ENCODE measurements at places on chromosomes 13 and 19.
A peak's percentile ranks its signal among the peaks of the same experiment; 100 is the strongest.

DNA sequence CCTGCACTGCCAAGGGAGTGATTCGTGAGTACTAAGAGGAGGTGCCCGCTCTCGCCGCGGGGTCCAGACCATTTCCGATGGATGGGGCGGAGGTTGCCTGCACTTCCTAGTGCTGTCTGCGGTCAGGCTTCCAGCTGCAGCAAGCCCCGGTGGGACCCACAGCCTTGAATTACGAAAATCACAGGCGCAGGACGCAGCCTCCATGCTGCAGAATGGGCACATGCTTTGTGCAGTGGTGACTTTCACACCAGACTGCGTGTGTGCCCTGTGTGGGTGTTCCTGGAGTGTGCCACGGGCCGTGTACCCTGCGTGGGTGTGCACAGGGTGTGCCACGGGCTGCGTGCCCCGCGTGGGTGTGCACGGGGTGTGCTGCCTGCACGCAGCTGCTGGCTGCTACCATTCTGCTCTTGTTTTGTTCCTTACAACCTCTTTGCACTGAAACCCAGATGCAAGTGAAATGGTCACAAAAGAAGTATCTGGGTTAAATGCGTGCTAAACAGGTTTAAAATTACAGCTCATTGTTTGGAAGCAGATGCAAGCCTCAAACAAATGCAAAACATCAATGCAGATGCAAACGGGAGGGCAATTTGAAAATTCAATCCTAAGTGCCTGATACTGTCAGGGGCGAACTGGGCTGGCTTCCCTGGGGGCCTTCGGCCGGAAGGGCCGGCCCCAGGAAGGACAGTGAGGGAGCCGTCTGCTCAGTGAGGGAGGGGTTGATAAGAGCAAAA, 221.2 kb upstream of the SOX1 start:
- no peak for DNase-seq

- DNase-seq = no peak
These were observed 16.1 kb downstream of the ZNF446 start for GRCh38 chr19:58492265-58492664.

- DNase-seq = no peak
These were observed 13.6 kb downstream of the POLR2E start for GRCh38 chr19:1081301-1082164.

DNA sequence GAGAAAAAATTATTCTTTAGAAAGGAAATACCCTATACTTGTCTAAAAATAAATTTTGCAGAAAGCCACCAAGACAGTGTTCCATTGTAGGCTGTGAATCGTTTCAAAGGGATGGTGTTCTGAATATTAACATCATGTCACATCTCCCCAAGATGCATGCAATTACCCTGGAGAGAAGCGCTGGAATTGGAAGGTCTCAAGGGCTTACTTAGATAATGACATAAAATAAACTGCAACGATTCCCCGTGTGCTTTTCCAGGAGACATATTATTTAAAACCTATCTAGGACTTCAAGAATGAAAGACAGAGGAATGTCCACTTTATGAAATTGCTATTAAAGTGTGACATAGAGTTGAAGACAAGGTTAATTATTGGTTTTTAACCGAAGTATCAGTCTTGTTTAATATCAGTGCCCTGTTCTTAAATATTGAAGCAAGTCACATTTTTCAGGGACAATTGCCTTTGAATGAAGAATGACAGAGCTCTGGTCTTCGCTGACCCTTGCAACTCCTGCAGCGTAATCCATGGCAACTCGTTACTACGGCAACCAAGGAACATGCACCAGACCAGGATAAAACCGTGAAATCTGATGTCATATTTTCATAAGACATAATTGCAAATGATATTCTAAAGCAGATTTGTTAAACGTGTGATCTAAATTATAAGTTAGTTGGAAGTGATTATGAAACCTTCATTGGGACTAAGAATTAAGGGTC, 91.7 kb downstream of the EFNB2 start:
- DNase-seq = no peak

DNA sequence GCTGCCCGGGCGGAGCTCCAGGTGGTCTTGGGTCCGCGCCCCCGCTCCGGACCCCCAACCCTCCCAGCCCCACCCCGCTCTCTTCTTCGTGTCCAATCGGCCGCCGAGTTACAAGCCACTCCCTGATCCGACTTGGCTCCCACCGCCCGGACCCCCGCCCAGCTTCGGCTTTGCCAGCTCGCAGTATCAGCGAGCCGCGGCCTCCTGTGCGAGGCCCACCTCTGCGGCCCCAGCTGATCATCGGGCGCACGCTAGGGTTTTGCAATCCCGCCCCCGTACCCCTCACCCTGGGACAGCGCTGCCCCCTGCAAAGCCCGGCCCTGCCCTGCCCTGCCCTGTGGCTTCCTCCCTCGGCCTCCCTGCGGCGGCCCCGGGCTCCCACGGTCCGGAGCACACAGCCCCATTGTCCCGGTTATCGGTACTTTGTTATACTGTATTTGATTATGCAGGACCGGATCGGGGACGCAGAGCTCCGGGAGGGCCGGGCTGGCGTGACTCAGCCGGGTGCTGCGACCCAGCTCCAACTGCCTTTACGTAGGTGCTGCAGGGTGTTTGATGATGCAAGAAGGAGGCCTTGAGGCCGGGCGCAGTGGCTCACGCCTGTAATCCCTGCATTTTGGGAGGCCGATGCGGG, 598 bp upstream of the LPAR2 start:
- DNase-seq = no peak

DNA sequence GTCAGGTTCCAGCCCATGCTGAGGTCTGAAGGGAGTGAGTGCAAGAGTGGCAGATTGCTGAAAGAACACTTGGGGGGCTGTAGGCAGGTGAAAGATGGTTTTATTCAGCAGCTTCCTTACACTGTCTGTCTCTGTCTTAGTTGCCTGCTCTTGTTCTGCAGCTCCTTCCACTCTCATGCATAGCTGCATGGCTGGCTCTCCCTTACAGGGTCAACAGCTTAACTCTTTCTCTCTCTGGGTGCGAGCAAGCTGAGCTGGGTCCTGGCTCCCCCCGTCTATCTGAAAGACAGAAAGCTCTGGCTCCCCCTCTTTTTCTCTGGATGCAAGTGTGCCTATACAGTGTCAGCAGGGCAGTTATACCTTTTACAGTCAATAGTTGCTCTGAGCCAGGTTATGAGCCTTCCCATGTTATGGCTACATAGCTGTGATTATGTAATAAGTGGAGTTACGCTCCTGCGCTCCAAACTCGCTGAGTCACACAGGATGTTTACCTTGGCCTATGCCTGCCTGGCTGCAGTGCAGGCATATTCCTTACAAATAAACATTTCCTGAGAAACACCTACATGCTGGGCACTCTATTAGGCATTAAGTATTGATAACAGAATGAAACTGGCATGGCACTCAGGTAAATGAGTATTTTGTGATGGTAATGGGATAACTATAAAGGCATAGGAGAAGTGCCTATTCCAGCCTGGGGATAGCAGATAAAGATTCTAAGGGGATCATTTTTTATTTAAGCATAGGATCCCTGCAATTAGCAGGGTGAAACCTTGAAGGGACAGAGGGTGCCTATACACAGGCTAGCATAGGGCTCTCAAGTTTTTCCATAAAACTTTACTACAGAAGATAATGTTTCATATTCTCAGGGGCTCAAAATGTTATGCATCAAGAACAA, 826.9 kb upstream of the PCDH9 start:
- no peak for DNase-seq

DNA sequence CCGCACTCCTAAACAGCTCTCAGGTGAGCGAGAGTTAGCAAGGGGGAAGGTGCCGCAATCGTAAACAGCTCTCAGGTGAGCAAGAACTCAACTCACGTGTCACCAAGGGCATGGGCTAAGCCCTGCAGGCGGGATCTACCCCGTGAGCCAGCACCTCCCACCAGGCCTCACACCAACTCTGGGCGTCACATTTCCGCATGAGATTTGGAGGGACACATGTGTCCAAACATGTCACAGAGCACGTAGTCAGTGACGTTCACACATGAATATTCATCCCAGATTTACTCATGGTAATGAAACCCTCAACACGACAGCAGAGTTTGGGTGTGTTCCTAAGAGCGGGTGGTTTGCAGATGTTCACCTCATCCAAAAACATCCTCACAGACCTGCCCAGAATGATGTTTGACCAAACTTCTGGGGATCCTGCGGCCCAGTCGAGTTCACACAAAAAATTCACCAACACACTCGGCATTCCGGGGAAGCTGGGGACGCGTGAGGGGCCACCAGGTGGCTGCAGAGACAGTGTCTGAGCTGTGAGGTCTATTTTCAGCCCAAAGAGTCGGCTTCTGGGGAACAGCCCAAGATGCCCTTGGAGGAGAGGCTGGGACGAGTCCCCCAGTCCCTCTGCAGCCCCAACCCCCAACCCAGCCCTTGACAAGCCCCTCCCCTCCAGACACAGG, 19.6 kb downstream of the C2CD4C start:
- DNase-seq = no peak

DNA sequence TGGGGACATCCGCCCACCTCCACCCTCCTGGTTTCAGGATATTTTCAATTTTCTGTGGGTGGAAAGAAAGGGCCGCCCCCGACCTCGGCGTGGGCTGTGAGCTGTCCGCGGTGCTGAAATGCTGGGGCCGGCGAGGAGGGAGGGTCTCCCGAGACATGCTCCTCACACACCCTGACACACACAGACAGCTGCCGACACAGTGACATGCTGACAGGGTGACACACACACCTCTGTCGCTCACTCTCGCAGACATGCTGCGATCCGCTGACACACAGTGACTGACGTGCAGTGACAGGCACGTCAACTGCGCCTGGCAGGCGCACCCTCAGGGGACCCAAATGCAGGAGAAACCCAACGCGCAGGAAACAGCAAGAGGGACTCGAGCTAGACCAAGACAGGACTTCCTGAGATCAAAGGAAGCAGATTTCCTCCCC, 25.1 kb upstream of the MEIS3 start:
- DNase-seq = no peak

GRCh38 chr13:101858860-101859259, 406.4 kb downstream of the ITGBL1 start:
- DNase-seq = no peak

- DNase-seq = no peak
These were observed 119.5 kb downstream of the ZAR1L start for GRCh38 chr13:32195713-32196112.

DNA sequence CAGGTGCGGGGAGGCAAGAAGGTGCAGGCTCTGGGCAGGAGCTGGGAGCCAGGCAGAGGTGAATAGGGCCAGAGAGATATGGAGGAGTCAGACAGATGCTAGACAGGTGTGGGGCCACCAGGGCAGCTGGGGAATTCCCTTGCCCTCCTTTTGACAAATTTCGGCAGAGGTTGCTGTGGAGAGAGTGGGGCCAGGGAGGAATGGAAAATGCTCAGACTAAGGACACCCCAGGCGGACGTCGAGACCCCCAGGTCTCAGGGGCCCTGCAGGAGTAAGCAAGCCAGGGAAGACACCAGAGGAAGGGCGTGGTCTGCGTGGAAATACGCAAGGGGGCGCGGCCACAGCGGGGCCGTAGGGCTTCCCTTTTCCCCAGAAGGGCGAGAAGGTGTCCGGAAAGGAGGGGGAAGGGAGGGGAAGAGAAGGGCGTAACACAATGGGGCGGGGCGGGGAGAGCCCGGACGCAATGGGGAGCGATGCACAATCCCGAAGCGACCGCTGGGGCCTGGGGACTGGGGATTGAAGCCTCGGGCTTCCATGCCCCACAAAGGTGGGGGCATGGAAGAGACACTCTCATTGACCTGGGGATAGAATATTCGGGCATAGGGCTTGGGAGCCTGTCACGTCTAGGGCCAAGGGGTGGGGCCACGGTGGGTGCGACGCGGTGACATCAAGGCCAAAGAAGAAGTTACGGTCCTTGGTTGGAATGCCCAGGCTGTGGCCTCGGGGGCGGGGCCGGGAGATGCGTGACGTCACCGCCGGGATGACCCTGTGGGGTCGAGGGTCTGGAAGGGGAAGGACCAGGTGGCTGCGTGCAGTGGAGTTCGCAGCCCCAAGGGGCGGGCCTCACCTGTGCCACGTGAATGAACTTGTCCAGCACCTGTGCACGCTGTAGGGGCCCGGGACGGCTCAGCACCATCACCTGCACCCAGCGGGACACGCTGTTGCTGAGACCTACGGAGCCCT, 8.2 kb downstream of the RASGRP4 start:
- DNase-seq = no peak

DNA sequence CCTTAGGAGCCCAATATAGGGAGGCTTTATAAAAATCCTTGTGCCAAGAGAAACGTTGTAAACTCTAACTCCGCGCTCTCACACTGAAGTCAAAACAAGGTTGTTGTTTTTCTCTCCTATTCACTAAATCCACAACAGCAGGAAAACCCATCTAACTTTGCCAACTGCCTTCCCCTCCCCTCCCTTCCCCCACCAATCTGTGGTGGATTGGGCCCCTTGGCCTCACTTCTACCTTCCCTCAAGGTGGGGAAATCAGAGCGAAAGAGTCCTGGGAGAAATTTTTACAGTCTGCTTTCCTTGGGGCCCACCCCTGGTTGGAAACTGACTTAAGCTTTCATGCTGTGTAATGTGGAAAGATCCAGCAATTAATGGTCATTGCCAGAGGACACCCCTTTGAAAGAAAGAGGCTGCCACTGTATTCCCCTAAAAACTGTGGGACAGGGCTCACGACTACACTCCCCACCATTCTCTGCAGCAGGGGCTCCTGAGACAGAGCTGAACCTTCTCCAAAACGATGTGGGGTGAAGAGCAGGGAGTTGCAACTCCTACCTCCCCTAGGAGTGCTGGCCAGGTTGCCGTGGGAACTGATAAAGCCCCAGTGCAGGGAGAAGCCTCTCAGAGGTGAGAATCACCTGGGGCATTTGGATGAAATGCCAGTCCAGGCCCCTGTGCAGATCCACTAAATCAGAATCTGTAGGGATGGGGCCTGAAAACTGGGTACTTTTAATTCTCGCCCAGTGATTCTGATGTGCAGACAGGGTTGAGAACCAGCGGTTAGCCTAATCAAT, 1.1 kb downstream of the DHRS12 start:
- no peak for DNase-seq

- DNase-seq = no peak
These were observed 24.5 kb upstream of the SLC7A1 start for GRCh38 chr13:29619995-29620394.

DNA sequence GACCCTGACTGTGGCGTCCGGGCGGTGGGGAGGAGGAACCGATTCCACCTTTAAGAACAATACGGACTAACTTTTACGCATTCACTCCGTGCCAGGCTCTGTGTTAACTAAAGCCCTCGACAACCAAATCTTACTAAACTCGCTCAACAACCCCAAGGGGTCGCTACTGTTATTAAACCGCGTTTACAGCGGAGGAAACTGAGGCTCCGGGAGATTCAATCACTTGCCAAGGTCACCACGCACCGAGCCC, 1.2 kb downstream of the SAMD1 start:
- DNase-seq = peak; percentile 51

GRCh38 chr19:5081443-5082161, 112.7 kb downstream of the KDM4B start:
- no peak for DNase-seq

- no peak for DNase-seq
These were observed 379 bp upstream of the ZNF470 start for GRCh38 chr19:56566904-56567273.

DNA sequence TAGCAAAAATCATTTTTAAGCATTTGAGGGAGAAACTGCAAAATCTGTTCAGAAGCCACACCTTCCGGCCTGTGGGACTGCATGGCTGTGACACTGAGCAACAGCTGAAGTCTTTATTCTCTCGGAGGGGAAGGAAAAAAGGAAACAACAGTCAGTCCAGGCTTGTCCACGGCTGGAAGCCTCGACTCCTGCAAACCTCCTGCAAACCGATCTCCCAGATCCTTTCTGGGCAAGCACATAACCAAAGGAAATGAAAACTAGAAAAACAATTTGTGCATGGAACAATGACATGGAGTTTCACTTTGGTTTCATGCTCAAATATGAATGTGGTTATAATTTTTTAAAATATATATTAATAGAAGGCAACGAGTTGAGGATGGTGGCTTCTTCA, 1.0 kb downstream of the COL4A1 start:
- DNase-seq = no peak

Measured in T-helper 2 cell (primary cell).